ENCODE measurements at places on chromosomes 2 and 18.

- no peak for DNase-seq
These were observed 58.9 kb upstream of the FAM136A start for GRCh38 chr2:70360661-70361270.

- no peak for DNase-seq
These were observed 170.6 kb downstream of the ALPK2 start for GRCh38 chr18:58458304-58458703.

DNA sequence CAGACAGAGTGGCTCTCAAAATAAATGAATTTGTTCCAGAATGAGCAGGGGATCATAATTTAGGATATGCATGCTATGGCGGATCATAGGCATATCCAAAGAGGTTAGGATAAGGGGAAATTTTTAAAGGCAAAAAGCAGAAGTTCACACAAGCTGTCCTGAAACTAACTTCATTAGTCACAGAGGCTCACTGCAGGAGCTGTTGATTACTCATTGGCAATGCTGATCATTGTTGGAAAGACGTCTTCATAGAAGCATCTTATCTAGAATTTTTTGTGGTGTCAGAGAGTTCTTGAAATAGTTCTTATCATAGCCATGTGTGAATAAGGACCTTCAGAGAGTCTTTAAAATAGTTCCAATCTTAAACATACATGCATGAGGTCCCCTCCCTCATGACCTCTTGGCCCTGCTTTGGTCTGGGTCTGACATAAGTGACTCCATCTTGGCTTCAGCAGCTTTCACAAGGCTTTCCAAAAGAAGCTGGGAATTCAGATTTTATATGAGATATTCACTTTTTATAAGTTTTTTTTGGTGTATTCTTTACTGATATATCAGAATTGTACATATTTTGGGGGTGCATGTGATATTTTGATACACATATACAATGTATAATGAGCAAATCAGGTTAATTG, 7.5 kb upstream of the CCDC195 start:
- DNase-seq = no peak

- no peak for DNase-seq
These were observed 1.8 kb downstream of the ZEB2 start for GRCh38 chr2:144517866-144518747.

DNA sequence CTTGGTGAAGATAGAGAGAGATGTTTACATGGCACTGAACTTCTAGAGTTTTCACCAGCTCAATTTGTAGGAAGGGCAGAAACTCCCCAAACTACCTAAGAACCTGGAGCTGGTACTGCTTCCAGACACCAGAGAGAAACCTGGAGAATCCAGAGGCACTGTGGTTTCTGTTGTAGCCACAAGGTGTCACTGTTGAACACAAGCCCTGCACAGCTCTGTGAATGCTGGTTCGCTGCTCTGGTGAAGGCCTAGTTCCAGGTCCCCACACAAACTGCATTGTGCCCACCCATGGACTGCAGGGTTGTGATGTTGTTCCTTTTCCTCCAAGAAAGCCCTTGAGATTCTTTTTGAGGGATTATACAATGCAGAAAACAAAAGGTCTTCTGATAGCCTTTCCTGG, 150.5 kb upstream of the HS6ST1 start:
- no peak for DNase-seq

DNA sequence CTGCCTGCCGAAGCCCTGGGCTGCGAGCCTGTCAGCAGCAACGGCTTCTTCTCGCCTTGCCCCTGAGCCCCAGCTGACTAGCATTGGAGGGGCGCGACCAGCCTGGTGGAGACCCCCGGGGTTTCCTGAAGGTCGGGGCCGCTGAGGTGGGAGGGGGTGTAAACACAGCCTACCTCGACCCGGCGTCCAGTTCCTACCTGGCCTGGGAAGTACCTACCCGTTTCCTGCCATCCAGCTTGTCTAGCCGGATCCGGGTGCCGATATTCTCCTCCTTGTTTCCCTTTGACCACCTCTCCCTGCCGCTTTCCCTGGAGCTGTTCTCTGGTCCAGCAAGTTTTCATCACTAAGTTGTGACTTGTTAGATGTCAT, 511 bp downstream of the MOB4 start:
- DNase-seq = no peak

- no peak for DNase-seq
These were observed 179.6 kb downstream of the FAM124B start for GRCh38 chr2:224222291-224222690.

DNA sequence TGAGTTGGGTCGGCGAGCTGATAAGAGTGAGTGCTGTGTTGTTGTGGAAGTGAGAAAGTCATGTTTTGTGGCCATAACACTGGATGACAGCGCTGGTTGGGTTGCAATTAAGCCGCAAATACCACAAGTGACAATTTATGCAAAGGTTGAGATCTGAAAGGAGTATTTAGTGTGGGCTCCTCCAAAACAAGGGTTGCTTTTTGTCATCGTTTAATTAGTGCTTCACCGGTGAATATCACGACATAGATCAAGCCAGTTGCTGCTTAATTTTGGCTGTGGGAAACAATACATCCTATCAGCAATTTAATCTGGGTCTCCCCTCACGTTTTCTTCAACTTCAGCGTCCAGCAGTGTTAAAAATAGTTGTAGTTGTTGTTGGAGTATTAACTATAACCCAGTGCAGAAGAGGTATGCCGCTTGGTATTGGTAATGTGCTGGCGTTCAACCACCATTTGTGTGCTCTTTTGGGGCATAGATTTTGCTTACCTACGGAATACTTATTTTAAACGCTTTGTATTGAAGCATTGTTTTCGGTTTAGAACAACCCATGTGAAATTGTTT, 662 bp downstream of the ACVR2A start:
- DNase-seq = peak; percentile 54

DNA sequence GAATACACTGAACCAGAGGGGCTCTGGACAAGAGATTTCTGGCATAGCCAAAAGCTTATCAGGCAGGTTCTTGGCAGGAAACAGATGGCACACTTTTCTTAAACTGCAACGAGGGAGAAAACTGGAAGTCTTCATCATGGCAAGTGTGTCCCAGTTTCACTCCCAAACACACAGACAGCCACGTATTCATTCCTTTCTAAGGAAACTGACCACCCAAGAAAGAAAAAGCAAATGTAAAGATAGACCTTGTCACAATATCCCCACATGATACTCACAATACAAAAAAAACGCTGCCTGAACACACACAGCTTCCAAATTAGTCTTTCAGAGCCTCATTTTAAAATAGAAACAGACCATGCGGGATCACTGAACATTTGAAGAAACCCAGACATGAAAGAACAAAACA, 40.6 kb upstream of the RTTN start:
- DNase-seq = no peak

GRCh38 chr2:223834431-223834830, 3.0 kb downstream of the AP1S3 start:
- no peak for DNase-seq

DNA sequence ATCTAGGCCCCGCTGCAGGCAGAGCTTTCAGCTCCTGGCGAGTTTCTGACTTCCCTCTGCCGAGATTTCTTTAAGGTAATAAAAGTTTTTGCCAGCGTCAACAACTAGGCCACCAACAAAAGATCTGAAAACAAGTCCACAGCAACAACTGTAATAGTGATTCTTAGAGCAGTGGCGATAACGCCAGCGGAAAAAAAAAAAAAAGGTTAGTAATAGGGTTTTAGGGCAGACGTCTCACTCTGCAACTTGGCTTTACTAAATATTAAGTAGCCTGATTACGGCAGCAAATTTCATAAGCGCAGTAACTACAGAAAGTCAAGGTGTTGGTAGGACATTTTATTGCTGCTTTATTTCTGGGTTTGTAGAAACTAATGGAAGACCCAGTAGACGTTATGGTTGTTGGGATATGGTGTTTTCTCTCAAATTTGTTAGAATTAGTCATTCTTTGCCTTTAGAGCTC, 481 bp downstream of the SLC30A6 start:
- no peak for DNase-seq

GRCh38 chr2:230908092-230908594, 16.9 kb downstream of the GPR55 start:
- DNase-seq = no peak

- DNase-seq = no peak
These were observed 43.0 kb downstream of the KIF3C start for GRCh38 chr2:25939257-25939668.

- no peak for DNase-seq
These were observed 141.1 kb upstream of the ETAA1 start for GRCh38 chr2:67255933-67256615.

DNA sequence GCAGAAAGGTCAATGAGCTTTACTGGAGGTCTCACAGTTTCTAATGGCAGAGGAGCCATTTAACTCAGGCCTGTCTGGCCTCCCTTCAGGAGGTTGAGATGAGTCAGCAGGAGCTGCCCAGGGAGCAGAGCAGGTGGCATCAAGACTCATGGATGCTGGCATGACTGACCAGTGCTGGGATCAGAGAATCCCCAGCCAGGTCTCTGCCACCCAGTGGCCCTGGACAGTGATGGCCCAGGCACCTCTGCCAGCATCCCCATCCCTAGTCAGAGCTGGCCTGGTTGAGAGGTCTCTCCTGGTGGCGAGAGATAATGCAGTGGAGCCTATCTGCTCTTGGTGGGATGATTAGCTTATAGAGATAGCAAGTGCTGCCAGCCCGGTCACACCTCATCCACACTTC, 43.1 kb downstream of the GYPC start:
- no peak for DNase-seq

DNA sequence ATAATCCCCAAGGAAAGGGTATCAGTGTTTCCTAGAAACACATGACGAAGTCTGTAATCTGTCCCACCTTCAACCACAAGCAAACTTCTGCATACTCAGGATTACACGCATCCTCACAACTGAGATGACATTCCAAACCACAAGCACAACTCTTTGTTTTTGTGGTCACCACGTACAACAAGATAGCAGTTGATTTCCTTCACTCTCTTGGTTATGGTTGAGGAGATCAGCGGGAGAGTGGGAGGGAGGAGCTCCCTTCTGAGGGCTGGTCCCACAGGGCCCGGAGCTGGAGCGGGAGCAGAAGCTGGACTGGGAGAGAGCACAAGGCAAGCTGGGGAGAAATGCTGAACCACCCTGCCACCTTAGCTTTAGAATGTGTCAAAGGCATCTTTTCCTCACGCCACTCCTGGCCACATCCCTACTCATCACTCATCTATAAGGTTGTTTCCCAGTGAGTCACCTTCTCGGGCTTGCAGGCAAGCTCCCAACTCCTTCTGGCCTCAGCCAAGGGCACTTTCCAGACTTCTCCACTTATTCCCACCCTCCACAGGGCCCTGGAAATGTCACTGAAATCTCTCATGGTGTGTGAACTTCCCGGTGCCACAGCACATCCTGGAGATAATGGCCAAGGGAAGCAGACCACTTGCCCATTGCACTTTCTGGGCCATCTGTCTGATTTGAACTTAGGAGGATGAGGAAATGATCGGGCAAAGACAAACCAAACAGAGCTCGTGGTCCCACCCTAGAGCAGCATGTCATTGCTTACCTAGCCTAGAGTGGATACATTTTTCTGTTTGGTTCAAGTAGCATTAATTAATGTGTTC, 98.9 kb upstream of the LGALSL start:
- no peak for DNase-seq

DNA sequence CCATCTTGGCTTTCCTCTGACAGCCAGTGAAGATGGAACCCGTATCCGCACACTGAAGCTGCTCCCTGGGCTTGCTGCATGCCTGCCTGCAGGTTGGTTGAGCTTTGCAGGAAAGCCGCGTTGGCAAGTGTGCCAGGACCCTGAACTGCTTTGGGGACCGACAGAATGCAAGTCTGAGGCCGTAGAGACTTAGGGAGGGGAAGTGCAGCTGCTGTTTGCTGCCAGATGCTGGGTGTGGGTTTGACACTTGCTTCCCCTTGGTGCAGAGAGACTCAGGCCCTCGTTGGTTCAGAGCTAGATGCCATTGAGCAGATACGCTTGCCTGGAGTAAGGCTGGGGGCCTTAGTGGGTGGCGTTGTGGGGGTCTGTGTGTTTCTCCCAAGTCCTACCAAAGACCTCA, 13.1 kb upstream of the PHLPP1 start:
- no peak for DNase-seq

DNA sequence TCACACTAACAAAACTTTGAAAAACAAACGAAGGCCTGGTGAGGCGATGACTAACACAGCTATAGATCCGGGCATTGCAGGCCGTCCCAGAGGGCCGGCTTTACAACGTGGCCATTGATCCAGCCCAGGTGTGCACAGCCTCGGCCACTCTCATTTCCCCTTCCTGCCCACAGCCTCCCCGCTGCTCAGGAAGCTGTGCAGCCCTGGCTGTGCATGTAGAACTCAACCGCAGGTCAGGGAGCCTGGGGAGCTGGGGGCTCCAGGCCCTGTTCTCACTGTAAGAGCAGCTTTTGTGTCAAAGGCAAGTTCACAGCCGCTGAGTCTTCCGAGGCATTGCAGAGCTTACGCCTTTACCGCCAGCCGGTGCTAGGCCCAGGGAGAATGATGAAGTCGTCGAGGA, 87.2 kb downstream of the LONRF2 start:
- DNase-seq = peak; percentile 42

GRCh38 chr2:76867854-76868253, 654.3 kb downstream of the LRRTM4 start:
- no peak for DNase-seq

- no peak for DNase-seq
These were observed 153.4 kb upstream of the CCDC150 start for GRCh38 chr2:196486146-196486545.

DNA sequence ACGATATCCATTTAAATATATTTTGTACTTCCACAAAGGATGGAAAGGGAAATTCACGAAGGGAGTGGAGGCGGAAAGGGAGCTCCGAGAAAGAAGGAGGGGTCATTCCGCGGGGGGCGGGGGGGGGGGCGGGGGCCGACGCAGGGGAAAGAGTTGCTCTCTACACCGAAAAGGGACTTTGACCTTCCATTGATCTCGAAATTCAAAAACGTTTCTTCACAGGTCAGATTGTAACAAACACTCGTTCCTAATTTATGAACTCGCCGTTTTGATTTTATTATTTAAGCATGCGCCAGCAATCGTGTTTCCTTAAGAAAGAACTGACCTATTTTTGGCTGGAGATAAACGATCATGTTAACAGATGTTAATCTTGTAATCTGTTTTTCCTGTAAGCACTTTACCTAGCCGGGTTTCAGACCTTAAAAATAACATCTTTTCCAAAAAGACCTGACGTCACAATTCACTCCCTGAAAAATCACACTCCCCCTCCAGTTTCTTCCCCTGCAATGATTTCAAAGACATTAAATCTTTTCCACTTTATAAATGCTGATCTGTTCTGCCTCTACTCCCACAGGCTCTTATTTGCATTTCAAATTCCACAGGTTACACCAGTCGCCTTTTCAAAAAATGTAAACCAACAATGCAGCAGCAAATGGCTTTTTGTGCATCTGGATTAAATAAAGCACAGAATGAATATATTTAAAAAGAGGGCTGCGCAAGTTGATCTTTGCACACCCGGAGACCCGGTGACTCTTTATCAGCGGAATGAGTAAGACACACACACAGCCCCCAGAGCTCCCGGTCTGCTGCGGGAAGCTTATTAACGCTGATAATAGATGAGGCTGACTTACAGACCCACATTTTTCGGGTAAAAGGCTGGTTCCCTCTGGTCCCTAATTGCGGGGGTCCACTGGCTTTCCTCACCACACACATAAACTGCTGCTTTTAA, 1.6 kb downstream of the ZNF516 start:
- no peak for DNase-seq

DNA sequence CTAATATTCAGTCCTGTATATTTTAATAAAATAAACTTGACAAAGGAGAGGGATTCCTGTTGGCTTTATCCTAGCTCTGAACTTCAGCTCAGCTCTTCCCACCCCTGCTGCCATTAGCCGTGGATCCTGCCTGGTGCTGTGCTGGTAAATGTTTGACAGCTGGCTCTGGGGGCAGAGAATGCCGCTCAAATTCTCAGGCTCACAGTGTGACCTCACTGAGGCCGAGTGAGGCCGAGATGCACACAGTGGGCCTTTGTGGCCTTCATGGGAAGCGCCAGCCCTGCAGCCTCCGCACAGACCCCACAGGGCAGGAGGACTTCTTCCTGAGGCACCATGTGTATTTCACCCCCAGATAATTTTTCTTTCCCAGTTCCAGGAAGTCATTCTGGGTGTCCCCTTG, 16.5 kb upstream of the FAHD2A start:
- DNase-seq = no peak
